ENCODE measurements at places on chromosomes 13 and 19.

GRCh38 chr13:25231517-25231916 is 55.8 kb downstream of the MTMR6 start:
- no peak for DNase-seq

- DNase-seq, result no peak
Observed at GRCh38 chr13:46172531-46172991, 9.4 kb downstream of the LCP1 start.

- no peak for DNase-seq
Observed at GRCh38 chr19:17209126-17210036, 5.8 kb upstream of the USE1 start.

GRCh38 chr13:106534639-106535551 is 567 bp downstream of the EFNB2 start:
- DNase-seq, result no peak

GRCh38 chr13:66139250-66139649 is 1090.9 kb downstream of the PCDH9 start:
- no peak for DNase-seq

GRCh38 chr19:54199401-54199800 is 1.3 kb upstream of the RPS9 start:
- DNase-seq, result no peak

- no peak for DNase-seq
Observed at GRCh38 chr19:34263745-34264237, 9.4 kb downstream of the GARRE1 start.

DNA sequence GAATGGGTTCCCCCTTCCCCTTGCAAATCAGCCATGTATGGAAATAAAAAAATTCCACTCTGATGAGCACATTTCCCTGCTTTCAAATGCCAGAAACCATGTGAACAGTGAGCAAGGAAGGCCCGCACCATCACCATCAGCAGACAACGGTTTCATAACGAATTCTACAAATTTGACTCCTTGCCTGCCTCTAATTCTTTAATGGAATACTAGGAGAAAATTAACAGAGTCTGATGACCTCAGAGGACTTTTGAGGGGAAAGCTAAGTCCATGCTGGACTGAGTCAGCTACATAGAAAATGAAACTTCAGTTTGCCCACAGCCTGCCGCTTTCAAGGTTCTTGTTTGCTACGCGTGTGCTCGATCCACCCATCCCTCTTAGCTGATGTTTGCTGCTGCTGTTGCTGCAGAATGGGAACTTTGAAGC is 46.7 kb upstream of the KL start:
- no peak for DNase-seq

DNA sequence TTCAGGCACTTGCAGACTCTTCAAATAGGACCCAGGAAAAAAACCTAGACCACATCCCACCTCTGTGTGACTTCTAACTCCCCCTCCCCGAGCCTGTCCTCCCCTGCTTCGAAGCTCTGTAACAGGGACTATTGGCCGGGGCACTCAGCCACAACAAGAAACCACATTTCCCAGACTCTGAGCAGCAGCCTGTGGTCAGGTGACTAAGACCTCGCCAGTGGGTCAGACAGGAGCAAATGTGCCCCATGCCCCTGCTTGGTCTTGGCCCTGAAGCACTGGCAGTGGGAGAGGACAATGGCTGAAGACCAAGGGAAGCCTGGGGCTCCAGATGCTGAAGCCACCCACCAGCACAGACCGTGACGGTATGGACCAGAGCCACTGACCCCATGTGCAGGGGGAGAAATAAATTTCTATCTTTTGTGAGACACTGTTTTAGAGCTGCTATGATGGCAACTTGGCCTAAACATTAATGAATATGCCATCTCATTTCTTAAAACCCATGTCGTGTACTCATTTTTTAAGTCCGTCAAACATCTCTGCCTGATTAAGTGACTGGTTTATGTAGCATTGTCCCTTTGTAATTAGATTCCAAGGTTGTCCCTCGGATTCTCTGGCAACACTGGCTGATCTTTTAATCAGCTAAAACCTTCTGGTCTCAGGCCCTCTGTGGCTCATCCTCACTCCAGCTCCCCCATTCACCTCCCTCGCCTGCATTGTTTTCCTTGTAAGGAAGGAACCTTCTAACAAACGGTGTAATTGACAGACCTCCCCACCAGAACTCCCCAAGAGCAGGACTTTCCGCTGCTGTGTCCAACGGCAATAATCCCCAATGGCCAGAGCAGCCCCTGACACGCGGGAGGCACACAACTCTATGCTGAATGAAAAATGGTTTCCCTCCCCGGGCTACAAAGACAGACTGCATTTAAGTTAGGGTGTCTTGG is 98.4 kb downstream of the STK24 start:
- no peak for DNase-seq

- no peak for DNase-seq
Observed at GRCh38 chr13:60837806-60838205, 440.8 kb downstream of the TDRD3 start.

DNA sequence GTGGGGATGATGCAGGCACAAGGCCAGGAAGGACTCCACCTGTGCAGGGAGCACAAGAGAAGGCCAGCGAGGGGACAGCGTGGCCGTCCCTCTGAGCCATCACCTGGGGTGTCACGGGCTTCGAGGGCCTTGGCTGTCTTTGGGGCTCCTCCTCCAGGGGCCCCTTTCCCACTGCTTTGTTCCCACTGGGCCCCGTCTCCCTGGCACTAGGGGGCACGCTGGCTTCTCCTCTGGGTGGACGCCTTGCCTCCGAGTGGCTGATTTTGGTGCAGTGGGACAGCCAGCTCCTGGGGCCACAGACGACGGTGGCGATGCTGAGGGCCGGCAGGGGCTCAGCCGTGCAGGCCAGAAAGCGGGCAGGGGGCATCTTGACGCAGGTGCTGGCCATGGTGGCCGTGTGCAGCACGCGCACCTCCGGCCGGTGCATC is 43.2 kb upstream of the GRTP1 start:
- DNase-seq, result no peak
